ENCODE measurements at places on chromosomes 6 and 20.
A peak's percentile ranks its signal among the peaks of the same experiment; 100 is the strongest.

DNA sequence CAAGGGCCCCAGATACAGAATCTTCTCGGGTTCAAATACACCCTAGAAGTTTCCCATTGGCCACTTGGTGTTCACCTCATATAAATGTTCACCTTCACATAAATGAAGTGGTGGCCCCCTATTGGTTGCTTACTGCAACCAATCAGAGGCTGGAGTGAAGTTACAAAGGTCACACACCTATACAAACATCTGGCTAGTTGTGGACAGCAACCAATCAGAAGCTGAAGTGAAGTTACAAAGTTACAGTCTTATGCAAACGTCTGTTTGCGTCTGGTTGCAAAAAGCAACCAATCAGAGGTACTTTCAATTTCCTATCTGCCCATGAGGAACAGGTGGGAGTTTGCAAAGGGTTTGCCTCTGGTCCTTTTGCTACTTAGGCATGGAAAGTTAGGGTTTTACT is 206.5 kb upstream of the BMP2 start:
- DNase-seq: no peak

DNA sequence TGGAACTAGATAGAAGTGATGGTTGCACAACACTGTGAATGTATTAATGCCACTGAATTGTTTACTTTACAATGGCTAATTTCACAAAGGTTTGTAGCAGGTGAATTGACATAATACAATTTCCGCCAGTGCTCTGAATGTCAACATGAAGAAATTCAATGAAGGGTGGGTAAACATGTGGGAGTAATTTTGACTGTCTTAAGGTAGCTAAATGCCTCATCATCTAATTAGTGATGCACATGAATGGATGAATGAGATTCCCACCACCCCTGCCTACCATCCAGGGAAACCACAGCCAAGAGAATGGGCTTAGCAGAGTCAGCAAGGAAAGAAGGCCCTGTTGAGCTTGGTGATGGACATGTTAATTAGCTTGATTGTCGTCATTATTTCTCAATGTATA is 275.3 kb downstream of the ALDH8A1 start:
- DNase-seq: no peak

DNA sequence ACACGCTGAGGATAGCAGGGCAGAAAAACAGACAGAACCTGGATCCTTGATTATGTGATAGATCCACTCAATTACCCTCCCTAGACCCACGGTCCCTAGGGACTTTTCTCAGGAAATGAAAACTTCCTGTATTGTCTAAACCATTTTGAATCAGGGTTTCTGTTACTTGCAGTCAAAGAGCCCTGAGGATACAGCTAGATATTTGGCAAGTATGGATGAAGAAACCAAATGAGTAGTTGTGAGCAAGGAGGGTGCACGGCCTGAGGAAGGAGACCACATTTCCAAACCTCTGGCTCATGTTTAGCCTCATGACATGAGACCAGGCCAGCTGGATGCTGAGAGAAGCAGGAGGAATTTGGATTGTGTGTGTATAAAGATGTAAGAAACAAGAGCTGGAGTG is 91.6 kb downstream of the MRPL14 start:
- no peak for DNase-seq

GRCh38 chr20:43243672-43244269 is 54.1 kb upstream of the PTPRT start:
- peak; percentile 1 for DNase-seq

DNA sequence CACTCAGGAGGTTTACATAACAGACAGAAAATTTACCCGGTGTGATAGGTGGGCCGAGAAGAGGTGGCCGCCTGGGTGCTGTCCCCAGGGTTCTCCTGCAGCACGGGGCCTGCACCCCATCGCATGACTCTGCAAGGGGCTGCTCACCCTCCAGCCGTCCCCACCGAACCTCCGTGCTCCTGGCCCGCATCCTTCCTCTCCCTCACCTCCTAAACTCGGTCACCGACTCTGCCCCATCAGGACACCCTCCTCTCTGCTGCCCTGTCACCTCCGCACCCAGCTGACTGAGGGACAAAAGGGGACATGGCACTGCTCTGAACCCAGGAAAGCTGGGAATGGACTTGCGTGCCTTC is 147.6 kb downstream of the SYNDIG1 start:
- DNase-seq: no peak

GRCh38 chr6:4271761-4272470 is 136.5 kb upstream of the ECI2 start:
- no peak for DNase-seq

GRCh38 chr20:49818816-49819215 is 6.2 kb downstream of the SLC9A8 start:
- DNase-seq: no peak

DNA sequence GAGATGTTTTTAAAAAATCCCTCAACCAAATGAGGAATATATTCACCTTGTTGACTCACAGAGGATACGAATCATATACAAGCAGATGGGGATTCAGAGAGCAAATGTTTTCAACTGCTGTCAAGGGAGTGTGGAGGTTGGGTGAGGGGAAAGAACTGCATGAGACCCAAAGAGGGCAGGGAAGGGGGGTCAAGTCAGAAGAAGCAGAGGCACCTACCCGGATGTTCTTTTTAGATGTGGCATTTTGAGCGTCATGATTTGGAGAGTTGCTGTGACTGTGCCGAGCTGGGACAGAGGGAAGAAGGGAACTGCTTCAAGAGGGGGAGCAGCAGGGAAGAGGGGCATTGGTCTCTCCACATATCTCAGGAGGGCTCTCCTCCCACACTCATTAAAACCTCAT is 191.3 kb upstream of the PROKR2 start:
- no peak for DNase-seq

GRCh38 chr20:58841539-58842264 is 9.0 kb downstream of the GNAS-AS1 start:
- DNase-seq: no peak

DNA sequence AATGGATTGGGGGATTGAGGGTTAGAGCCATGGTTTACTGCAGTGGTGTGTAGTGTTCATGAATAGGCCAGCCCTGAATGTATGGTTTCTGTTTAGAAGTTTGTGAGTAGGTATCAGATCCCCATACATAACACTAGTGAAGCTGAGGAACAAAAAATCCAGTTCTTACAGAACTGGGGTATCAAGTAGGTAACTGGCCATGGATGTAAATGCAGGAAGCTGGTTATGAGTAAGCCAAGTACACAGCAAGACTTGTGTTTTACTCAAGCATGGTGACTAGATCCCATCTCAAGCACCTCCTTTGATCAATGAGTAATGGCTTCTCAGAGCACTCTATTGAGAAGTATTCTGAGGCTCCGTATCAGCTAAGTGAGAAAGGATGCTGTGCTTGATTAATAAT is 613.7 kb upstream of the FLRT3 start:
- DNase-seq: no peak

DNA sequence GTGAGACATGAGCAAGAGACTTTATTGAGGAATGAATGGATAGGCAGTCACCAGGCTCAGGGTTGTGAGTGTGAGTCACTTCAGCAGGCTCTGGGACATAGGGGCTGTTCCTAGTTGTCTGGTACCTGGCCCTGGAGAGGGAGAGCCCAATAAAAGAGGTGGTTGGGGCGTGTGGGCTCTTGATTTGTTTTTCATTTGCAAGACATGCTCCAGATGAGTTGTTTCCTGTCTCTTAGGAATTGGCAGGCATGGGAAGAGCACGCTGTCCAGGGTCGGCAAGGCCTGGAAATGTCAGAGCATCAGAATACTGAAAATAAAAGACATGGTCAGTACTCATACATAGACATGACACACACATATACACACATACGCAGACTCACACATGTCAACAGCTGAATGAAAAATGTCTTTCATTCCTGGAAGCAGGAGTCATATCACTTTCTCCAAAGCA is 166.3 kb upstream of the SULF2 start:
- no peak for DNase-seq

- no peak for DNase-seq
Measured at GRCh38 chr6:107571354-107571753, 81.4 kb downstream of the SOBP start.

DNA sequence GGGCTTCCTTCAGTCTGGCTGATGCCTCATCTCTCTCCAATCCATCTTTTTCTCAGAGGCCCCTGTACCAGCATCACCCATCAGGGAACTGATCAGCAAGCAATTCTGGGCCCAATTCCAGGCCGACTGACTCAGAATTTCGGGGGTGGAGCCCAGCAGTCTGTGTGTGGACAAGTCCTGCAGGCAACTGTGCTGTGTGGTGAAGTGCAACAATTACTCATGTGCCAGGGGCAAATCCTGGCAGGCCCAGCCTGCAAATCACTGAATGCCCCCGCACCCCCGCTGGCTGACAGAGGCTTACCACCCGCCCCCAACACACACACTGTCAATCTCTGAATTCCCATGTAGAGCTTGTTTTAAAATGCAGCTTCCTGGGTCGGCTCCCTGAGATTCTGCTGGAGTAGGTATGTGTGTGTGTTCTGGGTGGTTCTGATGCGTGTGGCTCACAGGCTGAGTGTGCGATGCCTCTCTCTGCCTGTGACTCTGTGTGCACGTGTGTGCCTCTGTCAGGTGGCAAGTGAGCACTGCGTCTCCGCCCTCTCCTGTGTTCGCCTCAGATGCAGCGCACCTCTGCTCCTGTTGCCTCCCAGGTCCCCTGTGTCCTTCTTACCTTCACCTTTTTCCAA is 45.4 kb downstream of the SSR1 start:
- DNase-seq: peak; percentile 34

DNA sequence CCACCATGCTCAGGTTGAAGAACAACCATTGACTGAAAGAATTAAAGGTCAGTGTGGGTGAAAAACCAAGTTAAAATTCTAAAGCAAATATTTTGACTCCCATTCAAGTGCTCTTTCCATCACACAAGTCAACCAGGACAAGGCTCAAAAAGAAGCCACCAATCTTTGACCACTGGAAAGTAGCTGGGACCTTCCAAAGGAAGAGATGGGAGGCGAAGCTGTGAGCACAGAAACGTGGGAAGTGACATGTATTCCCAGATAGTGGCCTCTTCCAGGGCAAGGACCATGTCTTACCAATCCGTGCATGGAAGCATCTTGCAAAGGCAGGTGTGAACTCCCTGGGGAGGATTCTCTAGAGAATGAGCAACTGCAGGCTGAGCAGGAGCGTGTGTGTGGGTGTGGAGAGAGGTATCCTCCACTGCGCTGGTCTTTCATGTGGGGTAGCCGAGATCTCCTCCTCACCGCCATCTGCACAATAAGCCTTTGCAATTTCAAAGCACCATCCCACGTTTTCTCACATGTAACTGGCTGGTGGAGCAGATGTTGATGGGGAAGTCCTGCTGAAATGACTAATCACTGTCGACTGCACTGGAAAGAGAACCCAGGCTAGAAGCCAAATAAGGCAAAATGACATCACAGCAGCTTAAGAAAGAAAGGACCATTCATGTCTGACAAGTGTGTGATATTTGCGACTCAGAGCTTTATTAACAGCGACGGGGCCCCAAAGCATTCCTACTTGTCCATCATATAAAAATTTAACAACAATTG is 189.4 kb upstream of the RREB1 start:
- no peak for DNase-seq

DNA sequence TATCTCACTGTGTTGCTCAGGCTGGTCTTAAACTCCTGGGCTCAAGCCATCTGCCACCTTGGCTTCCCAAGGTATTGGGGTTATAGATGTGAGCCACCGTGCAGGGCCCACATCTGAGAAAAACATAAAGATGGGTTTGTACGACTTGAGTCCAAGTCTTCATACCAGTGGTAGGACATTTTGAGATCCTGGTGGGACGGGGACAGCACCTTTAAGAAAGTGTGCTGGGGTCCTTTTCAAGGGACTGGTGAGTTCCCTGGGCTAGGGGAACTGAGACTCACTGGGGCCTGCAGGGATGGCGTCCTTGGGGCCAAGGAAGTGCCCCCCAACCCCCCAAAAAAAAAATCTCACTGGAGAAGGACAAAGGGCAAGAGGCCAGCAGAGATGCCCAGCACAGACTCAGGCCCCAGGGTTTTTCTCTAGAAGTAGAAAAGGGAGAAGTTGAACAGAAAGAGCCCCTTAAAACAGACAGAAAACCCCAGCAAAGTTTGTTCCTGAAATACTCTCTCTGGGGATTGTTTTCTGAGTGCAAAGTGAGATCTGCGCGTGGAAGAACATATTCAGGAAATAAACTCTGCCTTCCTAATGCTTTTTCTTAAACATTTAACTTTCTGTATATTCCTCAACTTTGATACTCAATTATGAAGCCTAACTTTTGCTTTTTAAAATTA is 10.7 kb downstream of the OSBPL2 start:
- DNase-seq: no peak

DNA sequence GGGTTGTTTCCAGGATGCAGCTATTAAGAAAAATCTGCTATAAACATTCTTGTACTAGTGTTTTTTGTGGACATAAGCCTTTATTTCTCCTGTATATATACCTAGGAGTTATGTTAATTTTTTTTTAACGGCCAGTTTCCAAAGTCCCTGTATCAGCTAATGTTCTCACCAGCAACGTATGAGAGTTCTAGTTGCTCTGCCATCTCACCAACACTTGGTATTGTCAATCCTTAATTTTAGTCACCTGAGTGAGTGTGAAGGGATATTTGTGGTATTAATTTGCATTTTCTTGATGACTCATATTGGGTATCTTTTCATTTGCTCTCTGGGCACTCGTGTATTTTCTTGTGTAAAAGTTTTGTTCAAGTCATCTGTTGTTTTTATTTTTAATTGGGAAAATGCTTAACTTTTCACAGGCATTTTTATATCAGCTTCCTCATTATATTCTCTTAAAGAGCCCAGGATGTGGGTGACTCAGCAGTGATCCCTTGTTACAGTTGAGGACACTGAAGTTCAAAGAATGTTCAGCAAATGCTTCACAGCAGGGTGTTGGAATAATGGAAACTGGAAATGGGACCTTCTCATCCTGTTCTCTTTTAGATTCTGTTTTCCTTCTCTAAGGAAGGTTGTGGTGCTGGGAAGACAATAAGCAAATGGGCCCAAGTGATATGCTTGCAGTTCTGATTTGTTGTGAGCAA is 211.7 kb upstream of the PRND start:
- DNase-seq: no peak

DNA sequence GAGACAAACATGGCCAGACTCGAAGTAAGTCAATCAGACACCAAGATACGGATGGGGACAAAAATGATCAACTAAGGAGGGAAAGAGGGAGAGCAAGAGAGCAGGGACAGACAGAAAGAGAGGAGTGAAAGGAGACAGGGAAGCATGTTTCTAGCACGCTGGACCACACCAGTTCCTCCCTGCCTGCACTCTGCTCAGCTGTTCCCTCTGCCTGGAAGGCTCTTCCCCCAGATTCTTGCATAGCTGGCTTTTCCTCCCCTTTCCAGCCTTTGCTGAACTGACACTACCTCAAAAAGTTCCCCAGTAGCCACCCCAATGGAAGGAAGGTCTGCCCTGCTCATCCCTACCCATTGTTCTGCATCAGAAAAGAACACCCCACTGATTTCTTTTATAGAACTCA is 185.9 kb downstream of the MAFB start:
- no peak for DNase-seq

DNA sequence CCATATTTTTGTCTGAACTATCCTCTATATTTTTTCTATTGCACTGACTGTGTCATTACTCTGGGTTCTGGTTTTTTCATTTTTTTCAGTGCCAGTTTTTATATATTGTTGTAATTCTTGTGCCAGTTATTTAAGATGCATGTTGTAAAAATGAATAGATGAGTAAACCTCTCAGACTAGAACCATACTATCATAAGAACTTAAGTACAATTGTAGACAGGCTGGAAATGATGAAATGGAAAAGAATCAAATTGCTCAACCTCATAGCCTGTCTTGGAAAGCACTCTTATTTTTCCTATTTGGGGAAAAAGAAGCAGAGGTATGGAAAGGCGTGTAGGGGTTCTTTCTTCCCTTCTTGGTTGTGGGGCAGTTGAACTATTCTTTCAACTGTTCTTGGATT is 30.2 kb downstream of the PANK2 start:
- no peak for DNase-seq

GRCh38 chr6:101912311-101912710 is 518.8 kb downstream of the GRIK2 start:
- DNase-seq: no peak

GRCh38 chr20:16393836-16394235 is 179.4 kb downstream of the KIF16B start:
- DNase-seq: no peak
